Stimulated activated CD4-positive, alpha-beta T cell treated with anti-CD3 and anti-CD28 coated beads, Interleukin-12 subunit alpha, Interleukin-12 subunit beta, amount 100 ng/mL, for 4 hours (primary cell): ENCODE measurements at places on chromosomes 12 and 14.

DNA sequence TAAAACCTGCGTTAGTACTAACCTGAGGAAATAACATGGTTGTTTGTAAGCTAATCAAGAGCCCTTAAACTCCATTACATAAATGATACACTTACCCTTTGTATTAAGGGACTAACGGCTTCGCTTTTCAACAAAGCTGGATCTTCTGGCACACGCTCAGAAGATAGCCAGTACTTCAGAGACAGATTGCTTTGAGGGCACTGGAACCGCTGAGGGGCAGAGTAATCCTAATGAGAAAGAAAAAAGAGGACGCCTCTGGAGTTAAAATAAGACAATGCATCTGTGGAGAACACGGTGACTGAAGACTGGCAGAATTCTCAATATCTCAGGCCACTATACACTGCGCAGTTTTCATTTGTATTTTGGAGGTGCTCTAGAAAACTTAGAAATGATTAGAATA, 1.5 kb upstream of the KTN1 start:
- DNase-seq, result no peak

GRCh38 chr14:104187121-104187889, 48.9 kb downstream of the KIF26A start:
- DNase-seq, result no peak

GRCh38 chr12:95997911-95998510, 1.9 kb upstream of the HAL start:
- no peak for DNase-seq

GRCh38 chr14:68082698-68083291, 263.2 kb downstream of the RAD51B start:
- no peak for DNase-seq

- DNase-seq, result no peak
Observed at GRCh38 chr12:98845957-98846356, 200.9 kb downstream of the APAF1 start.

- DNase-seq, result no peak
Observed at GRCh38 chr14:70894868-70895267, 12.4 kb upstream of the PCNX1 start.

DNA sequence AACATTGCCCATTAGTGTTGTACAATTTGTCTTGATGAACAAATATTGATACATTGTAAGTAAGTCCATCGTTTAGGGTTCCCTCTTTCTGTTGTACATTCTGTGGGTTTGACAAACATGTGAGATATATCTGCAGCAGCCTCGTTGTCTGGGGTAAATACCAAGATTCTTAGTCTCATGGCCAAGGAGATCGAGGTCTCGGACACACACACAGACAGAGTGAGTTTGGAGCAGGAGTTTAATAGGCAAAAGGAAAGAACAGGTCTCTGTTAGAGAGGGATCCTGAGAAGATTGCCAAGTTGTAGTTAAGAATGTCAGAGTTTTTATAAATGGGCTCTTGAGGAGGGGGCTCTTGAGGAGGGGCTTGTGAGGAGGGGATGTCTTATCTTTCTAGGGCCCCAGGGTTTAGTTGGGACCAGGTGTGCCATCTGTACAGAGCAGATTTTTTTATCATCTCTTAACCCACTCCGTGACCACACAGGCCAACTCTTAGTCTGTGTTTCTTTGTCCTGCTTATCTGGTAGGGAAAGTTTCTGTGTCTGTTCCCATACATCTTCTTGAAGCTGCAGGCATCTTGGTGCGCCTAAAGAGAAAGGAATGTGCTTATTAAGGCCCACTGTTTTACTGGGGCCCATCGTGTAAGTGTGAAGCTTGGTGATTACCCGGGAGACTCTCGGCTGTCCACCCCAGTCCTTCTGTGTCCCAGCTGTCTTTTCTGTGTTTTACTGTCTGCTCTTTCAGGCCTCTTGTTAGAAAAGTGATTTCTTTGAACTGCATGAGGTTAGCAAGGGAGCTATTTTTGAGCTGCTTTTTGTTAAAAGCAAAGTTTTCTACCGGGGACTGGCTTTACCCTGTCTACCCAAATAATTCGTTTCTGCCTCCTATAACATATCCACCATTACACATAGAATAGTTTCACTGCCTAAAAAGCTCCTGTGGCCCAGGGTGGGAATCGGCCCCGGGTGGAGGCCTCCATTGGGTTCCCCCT, 22.4 kb upstream of the CLEC2D start:
- DNase-seq, result no peak

- no peak for DNase-seq
Observed at GRCh38 chr12:131796411-131796736, 31.8 kb upstream of the MMP17 start.

GRCh38 chr12:49616533-49617219, 6.7 kb upstream of the PRPF40B start:
- DNase-seq, result no peak

GRCh38 chr12:9111525-9111924, 4.2 kb downstream of the A2M start:
- no peak for DNase-seq

DNA sequence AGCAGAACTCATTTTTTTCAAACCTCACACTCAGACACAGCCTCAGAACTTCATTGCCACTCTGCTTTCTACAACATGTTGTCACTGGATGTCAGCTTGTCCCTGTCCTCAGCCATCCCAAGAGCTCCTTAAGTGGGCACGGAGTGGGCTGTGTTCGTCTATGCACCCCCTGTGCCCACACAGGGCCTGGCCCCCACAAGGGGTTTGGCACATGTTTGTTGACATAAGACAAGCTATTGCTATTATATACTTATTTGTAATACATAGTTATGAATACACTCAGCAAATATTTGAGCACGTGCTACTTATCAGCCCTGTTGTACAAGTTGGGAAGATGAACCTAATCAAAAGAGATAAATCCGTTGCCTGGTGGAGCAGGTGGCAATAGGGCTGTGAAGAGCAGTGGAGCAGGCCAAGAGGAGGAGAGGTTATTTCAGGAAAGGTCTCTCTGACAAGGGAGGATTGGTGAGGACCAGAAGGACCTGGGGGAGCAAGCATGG, 4.3 kb upstream of the BDKRB1 start:
- DNase-seq, result no peak

- DNase-seq, result no peak
Observed at GRCh38 chr12:132462788-132463187, 27.2 kb upstream of the FBRSL1 start.

- no peak for DNase-seq
Observed at GRCh38 chr12:124734224-124734788, 129.4 kb downstream of the SCARB1 start.

- no peak for DNase-seq
Observed at GRCh38 chr12:78611504-78611903, 253.1 kb upstream of the SYT1 start.

- no peak for DNase-seq
Observed at GRCh38 chr14:30129807-30130206, 202.2 kb upstream of the PRKD1 start.

- no peak for DNase-seq
Observed at GRCh38 chr12:72084061-72084460, 145.4 kb downstream of the TPH2 start.
